ENCODE measurements at places on chromosomes 7 and 10.

DNA sequence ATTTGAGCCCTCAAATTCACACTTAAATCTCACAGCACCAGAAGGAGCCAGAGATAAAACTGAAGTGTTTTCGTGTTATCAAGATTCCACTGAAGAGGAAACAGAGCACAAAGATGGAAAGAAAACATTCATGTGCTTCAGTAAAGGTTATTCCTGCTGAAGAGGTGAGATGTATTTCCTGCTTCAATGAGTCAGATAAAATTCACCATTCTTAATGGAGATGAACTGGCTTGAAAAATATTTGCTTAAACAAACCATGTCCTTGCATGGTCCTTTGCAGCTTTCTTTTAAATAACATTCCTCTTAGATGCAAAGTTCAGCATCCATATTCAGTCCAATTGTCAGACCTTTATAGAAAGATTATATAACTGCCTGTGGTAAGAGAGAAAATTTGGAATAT, 294.2 kb downstream of the IPMK start:
- DNase-seq, result no peak

- no peak for DNase-seq
These were observed 5.2 kb downstream of the ABCA13 start for GRCh38 chr7:48176356-48176893.

DNA sequence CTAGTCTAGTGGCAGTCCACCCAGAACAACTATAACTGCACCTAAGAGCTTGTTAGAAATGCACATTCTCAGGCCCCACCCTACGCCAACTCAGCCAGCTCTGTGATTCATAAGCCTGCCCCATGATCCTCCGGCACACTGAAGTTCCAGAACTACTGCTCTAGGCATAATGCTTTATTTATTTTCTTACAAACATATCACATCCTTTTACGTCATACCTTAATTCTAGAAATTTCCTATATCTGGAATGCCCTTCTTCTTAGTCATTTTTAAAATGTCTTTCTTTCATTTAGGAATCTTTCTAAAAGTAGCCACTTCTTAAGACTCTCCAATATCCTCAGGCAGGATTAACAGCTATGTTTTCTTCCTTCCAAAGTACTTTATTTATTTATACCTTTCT, 480.1 kb downstream of the INHBA start:
- DNase-seq, result no peak

GRCh38 chr7:101964680-101965452, 147.4 kb downstream of the CUX1 start:
- DNase-seq, result no peak

GRCh38 chr7:108604307-108605077, 34.8 kb downstream of the DNAJB9 start:
- DNase-seq, result no peak

DNA sequence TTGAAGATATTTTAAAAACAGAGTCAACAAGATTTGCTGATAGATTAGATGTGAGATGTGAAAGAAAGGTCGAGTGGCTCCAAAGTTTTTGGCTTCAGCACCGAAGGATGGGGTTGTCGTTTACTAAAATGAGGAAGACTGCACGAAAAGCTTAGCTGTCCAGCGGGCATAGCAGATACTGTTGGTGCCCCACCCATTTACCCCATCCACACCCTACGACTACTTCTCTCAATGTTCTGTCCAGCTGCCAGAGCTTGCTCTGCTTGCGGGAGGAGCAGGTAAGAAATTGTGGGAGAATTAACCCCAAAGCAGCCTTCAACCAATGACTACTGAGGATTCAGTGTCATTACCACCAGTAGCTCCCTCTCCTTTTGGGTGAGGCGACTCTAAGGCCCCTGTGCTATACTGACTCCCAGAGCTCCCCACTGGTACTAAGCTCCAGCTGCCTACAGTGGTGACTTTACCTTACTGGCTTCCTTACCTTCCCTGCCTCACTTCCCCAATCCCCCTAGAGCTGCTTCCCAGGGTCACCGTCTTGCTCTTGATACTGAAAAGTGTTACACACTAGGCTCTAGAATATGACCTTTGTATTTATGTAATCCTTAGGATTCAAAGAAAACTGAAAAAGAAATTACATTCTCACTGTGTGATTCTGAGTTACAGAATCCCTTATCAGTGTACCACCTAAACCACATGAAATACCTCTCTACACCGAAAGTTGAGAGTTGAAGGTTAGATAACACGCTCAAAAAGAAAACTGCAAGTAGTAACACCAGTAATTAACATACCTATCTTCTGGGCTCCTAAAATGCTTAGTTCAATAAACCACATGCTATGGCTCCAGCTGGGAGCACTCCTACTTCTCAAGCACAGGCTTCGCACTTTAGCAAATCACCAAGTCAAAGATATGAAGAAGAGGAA, 22.3 kb downstream of the CACUL1 start:
- peak; percentile 51 for DNase-seq

- DNase-seq, result no peak
These were observed 63.6 kb downstream of the RGS10 start for GRCh38 chr10:119478811-119479341.

DNA sequence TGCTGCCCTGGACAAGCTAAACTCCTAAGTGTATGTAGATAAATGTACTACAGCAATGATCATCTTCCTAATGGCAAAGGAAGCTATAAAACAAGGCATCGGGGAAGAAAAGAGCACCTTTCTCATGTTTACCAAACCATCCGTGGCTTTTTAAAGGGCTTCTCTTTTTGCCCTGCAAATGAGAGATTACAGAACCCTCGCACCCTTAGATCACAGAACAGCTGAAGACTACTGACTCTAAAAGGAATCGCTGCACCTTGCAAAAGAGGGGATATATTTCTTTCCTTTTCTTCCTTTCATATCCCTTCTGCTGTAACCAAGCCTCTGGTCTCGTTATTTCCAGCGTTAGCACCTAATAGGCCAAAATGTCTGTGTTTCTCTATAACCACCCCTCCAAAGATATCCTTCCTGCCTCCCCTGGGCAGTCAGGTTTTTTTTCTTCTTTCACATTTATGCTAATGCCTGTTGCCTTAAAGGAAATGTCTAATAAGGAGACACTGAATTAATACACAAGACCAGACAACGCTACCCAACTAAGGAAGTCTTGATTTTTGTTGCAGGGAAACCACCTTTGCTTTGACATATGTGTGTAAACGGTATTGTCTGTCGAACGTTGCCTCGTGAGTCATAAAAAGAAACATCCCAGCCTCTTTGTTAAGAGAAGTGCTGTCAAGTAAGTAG, 10.5 kb downstream of the ST8SIA6 start:
- DNase-seq, result no peak

- no peak for DNase-seq
These were observed 571.0 kb downstream of the SH2D4B start for GRCh38 chr10:81108516-81109199.

GRCh38 chr7:76507723-76508406, 2.5 kb upstream of the UPK3B start:
- DNase-seq, result no peak

DNA sequence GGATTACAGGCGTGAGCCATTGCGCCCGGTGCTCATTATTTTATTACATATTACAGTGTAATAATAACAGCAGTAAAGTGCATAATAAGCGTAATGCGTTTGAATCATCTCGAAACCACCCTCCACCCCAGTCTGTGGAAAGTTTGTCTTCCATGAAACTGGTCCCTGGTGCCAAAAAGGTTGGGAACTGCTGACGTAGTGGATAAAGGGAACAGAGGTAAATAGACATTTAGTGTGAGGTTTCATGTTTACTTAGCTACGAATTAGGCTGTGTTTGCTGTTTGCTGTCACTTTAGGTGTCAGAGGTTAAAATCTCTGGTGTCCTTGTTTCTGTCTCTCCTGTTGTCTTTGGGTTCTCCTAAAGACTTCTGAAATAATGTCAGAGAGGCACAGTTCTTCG, 60.3 kb upstream of the SLC39A12 start:
- no peak for DNase-seq

DNA sequence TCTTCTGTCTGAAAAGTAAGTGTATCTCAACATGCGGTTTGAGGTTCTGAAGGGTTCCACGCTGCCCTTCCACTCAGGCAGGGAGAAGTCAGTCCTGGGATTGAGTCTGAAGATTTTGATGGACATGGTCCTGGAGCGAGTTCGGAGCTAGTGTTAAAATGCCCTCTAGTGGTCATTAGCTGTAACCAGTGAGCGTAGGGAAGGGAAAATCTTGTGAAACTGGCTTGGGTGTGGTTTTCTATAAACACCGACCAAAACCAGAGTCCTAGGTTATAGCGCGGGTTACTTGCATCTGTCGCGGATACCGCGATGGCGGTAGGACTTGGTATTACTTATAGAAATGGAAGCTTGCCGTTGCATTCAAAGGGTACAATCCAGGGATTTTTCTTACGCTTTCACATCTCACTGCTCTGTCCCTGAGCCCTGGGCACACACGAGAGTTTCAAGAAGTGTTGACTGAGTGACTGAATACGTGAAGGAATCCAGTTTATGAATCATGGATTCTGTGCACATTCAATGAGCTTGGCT, 348.2 kb upstream of the C7orf33 start:
- DNase-seq, result peak; percentile 14

DNA sequence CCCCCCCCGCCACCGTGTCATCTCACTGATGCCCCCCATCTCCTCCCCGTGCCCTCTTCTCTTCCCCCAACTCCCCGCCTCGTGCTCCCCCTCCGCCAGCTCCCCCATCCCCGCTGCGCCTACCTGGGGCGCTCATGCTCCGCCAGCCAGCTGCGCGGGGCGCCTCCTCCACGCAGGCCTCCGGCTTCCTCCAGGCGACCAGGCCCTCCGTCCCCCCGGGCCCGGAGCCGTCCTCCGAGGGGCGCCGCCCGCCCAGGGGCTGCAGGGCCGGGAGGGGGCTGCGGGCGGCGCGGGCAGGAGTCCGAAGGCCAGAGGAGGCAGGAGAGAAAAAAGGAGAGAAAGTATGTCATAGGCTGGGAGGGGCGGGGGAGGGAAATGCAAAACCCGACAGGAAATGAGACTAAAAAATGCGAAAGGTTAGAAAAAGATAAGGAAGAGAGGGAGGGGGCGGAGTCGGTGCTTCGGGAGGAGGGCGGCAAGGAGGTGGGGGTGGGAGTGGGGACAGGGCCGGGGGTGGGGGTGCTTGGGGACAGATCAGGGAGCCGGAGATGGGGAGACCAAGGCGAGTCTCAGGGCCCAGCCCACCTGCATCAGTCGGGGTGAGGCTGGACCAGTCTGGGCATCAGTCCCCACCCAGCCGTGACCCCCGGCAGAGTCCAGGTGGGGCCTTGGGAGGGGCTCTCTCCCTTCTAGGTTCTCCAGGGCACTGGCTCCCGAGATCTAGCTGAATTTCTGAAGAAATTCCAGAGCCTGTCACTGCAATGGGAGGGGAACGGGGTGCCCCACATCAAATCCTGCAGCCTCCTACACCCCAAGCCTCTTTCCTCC, at the start of gene CARD11:
TSS of gene CARD11 (minus strand) at position 324 of the 828 bp plus-strand sequence. CDS start 85,361 bp downstream, outside the sequence.
- DNase-seq, result peak; percentile 81

GRCh38 chr7:112782498-112782897, 7.7 kb downstream of the TMEM168 start:
- DNase-seq, result no peak

All from natural killer cell (primary cell).